ENCODE measurements at places on chromosomes 7 and 10. TPM values are rescaled to one million over a fixed set of nuclear protein-coding genes. Genes with fewer than 3 reads are reported as not detected.

GRCh38 chr7:54917613-54918391 lies 101.0 kb upstream of the EGFR start:
- no peak for DNase-seq

DNA sequence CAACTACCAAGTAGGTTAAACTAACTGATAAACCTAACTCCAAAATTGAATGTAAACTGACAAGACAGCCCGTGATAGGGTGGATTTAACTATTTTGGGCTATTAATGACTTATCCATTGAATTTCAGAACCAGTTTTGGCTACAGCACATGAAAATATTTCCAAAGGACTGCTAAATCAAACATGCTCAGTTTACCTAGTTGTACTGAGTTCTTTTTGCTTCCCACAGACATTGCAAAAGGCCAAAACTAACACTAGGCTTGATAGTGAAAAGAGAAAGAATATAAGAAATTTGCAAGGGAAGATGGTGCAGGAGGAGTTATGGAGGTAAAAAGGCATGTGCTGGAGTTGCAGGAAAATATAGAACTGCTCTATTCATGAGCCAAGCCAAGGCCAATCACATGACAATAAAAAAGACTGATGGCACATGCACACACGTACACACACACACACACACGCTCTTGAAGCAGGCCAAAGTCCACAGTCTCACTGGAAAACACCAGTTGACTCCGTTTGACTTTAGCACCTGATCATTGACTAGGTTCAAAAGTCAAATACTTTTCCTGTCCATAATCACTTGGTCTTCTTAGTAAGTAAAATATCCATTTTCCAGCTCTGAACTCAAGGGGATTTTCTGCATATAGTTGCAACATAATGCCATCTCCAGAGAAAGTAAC lies 76.0 kb upstream of the AGBL3 start:
- no peak for DNase-seq

- DNase-seq = no peak
Measured at GRCh38 chr7:47422611-47423010, 159.3 kb downstream of the TNS3 start.

GRCh38 chr7:115747174-115747573 lies 283.4 kb downstream of the TFEC start:
- DNase-seq = no peak

DNA sequence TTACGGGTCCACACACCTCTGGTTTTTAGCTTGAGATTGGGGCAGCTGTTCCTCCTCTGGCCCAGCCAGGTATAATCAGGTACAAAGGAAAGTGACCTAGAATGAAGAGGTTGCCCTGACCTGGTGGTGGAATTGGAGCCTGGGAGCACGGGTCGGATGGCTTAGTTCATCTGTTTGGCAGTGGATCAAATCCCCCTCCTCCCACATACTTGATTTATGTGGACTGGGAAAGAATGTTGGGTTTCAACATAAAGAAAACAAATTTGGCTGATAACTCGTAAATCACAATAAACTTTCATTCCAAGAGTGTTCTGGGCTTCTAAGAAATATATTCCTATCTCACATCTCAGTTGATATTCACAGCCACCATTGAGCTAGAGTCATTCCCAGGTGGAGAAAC lies 186.8 kb downstream of the CUX1 start:
- DNase-seq = no peak

The PILRA gene
- total RNA-seq = 13.2 TPM

DNA sequence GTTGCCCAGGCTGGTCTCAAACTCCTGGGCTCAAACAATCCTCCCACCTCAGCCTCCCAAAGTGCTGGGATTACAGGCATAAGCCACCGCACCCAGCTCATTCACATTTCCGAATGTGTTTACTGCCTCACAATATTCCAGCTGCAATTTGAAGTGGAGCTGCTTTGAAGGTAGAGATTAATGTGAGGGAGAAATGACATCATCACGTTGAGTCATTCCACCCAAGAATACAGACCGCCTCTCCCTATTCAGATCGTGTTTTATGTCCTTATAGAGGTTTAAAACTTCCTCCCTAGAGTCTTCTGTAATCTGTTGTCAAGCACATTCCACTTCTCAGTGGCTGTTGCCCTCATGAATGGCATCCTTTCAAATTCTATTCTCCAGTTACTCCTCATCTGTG lies 100.4 kb upstream of the PDGFA start:
- no peak for DNase-seq

- no peak for DNase-seq
Measured at GRCh38 chr7:156773966-156774365, 119.0 kb downstream of the LMBR1 start.

- DNase-seq = peak; percentile 14
Measured at GRCh38 chr7:129779602-129780256, 168.2 kb downstream of the NRF1 start.

The PAX4 gene
- total RNA-seq = not detected

Measured in CD4-positive, CD25-positive, alpha-beta regulatory T cell (primary cell).